ENCODE measurements at places on chromosomes 5 and 9. TPM values are rescaled to one million over a fixed set of nuclear protein-coding genes. Genes with fewer than 3 reads are reported as not detected.

DNA sequence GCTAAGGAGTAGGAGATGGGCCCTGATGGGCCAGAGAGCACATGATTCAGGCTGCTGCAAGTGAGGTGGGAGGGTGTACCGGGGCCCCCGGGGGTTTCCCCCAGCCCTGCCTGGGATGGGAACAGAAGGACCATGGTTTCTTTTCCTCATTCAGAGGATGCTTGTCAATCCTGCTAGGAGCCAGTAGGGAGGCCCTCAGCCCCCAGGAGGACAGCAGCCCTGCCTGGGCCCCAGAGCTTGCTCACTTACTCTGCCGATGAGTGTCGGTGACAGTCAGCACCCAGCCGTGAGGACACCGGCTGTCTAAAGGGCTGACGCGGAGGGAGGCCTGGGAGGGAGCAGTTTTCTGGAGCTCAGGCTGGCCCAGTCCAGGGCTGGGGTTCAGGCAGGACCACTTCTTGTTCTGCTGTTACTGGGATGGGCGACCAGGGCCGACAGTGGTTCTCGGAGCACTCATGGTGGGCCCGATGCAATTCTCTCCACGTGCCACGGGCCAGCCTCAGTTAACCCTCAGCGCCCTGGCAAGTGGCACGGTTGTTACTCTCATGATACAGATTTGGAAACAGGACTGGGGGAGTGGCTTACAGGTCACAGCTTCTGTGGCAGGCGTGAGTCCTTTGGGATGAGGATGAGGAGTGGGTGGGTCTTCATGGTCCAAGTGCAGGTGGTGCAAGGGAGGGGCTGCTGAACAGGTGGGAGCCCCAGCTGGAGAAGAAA is 1.8 kb downstream of the ARRDC1 start:
- peak; percentile 40 for DNase-seq

DNA sequence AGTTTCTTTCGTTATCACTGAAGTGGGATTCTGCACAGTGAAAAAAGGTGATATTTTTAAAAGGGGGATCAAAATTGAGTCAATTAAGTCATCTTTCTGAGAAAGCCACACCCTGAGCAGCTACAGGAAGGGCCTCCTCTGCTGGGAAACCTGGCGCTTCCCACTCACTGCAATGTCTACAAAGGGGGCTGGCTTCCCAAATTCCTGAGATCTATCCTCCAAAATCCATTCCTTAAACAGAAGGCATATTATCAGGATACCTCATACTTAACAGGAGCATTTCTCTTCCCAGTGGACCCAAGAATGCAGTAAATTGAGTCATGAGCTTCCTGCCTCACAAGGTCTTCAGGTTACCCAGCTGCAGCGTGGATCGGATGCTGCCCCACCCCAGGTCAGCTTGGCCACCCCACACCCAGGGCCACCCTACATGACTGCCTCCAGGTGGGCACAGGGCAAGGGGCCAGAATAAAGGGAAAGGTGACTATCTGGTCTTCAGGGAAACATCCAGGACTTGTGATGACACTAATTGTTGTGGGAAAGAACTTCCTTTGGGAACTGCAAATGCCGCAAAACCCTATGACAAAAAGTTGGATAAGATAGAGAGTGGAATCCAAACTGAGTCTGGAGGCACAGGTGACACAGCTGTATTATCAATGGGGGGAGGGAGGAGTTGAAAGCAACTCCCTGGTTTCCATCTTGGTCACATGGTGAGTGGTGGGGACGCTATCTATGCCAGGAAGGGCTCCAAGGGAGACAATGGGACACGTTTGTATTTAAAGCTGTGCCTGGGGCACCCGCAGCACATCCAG is 42.3 kb downstream of the ROR2 start:
- no peak for DNase-seq

DNA sequence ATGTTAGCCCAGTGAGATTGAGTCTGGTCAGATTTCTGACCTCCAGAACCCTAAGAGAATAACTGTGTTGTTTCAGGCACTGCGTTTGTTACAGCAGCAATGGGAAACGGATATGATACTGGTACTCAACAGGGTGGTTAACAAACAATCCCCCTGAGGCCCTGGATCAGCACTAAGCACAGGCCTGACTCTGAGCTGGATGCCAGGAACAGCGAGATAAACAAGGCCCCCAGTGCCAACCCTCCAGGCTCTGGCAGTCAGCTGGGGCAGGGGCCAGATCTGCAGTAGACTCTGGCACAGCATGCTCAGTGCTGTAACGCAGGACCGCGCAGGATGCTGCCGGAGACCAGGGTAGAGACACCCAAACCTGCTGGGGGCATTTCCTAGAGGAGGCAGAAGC is 22.1 kb downstream of the CPLX2 start:
- DNase-seq: no peak

DNA sequence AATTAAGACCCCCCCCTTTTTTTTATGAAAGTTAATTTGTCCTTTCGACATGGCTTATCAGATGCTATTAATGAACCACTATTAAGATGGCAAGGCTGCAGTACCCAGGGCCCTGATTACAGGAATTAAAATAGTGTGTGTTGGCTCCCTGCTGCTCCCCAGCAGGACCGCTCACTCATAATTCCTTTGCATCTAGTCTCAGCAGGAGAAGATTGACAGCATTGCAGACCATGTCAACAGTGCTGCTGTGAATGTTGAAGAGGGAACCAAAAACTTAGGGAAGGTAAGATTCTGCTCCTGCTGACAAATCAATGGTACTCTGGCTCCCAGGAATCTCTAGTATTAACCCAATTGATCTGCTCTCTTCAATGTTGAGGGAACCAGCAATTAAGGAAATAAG is 61.0 kb downstream of the STX17 start:
- DNase-seq: no peak

GRCh38 chr9:90062982-90063381 is 458.2 kb downstream of the GADD45G start:
- DNase-seq: no peak

- peak; percentile 100 for DNase-seq
These were observed 152.8 kb upstream of the DAP start for GRCh38 chr5:10913841-10914240.

DNA sequence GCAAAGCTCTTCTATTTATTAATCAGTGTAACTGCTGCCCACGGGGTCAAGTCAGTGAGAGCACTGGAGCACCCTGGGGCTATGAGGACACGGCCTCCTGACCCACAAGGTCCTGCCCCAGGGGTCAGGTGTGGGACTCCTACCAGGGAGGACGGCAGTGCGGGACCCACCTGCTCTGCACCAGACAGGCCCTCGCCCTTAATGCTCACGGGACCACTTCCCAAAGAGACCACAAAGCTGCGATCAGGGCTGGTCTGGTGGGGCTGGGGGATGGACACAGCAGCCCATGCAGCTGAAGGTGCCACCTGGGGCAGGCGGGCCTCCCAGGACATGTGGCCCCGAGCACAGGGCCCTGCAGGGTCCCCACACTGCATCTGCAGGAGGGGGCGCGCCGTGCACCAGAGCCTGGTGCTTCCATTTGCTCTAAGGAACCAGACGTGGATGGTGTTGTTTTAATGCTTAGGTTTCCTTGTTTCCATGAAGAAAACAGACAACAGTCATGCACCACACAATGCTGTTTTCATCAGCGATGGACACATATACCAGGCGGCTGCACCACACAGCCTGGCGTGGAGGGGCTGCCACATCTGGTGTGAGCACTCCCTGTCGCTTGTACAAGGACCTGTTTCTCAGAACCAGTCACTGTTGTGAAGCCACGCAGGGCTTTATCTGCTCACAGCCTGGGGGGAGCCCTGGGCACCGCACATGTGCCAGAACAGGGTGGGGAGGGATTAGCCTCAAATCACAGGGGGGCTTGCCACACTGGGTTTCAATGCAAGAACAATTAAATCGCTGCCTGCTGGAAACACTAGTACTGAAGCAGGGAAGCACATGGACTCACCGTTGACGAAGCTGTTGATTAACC is 22.6 kb downstream of the CLPTM1L start:
- DNase-seq: no peak

- DNase-seq: no peak
These were observed 8.1 kb downstream of the CCDC187 start for GRCh38 chr9:136295542-136296433.

DNA sequence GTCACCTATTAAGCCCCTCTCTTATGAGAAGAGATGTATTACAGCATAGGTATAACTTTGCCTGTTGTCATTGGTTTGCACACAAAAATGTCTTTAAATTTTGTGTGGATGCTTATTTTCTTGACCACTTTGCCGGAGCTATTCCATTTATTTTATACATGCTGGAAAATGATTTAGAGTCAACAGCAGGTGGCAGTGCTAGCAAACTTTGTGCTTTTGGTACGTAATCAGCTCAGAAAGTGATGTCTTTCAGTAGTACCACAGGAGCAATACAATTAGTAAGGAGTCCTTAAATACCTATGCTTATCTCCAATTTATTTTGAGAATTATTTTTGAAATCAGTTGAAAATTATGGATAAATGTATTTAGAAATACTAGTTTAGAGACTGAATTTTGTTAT is 19.8 kb upstream of the NUDT12 start:
- DNase-seq: peak; percentile 73

- DNase-seq: no peak
These were observed 49.1 kb downstream of the G3BP1 start for GRCh38 chr5:151820903-151821302.

ZNF618 gene
- 5.8 TPM for total RNA-seq

IFNA2 gene
- not detected for total RNA-seq

OCLN gene
- total RNA-seq: 45.2 TPM

IL11RA gene
- total RNA-seq: 8.3 TPM
